Tracheal epithelial cell (primary cell): ENCODE measurements at places on chromosomes 4 and X. TPM values are rescaled to one million over a fixed set of nuclear protein-coding genes. Genes with fewer than 3 reads are reported as not detected.

Gene SPATA18
- total RNA-seq, result 12.5 and 15.8 TPM in 2 replicates

Gene CCKAR
- total RNA-seq, result not detected in 2 replicates

Gene CD99L2
- total RNA-seq, result 8.7 and 18.1 TPM in 2 replicates

Gene NOX1
- total RNA-seq, result 0.21 TPM in 1 of 2 replicates, not detected in the other

Gene MAGEE2
- not detected in 2 replicates for total RNA-seq

Gene PDGFC
- total RNA-seq, result 39.2 and 48.9 TPM in 2 replicates

Gene ERCC6L
- total RNA-seq, result under 0.01 and 0.48 TPM in 2 replicates

Gene ARHGAP24
- 8.2 and 9.2 TPM in 2 replicates for total RNA-seq

Gene SSX4
- not detected in 2 replicates for total RNA-seq

Gene PJA1
- 41.6 and 80.0 TPM in 2 replicates for total RNA-seq

Gene MAD2L1
- total RNA-seq, result 2.3 and 4.1 TPM in 2 replicates

Gene CXCL11
- total RNA-seq, result 2.2 TPM in 1 of 2 replicates, not detected in the other

Gene HPGD
- total RNA-seq, result 1.9 and 4.3 TPM in 2 replicates

Gene PCYT1B
- total RNA-seq, result 0.24 and 0.43 TPM in 2 replicates

Gene NUDT10
- 0.64 and 3.4 TPM in 2 replicates for total RNA-seq

Gene CHST7
- total RNA-seq, result 4.3 and 6.2 TPM in 2 replicates

Gene NAP1L5
- 0.21 and 0.96 TPM in 2 replicates for total RNA-seq

Gene NXF2B
- total RNA-seq, result not detected in 2 replicates

Gene SRPK3
- under 0.01 and 0.43 TPM in 2 replicates for total RNA-seq

Gene P2RY8
- total RNA-seq, result not detected in 2 replicates

Gene PCDH7
- 15.6 and 19.3 TPM in 2 replicates for total RNA-seq

Gene ADH1B
- not detected in 2 replicates for total RNA-seq

Gene UGT2B11
- total RNA-seq, result not detected in 2 replicates

Gene MMAA
- 1.5 and 2.4 TPM in 2 replicates for total RNA-seq

Gene GAGE2A
- not detected in 2 replicates for total RNA-seq

Gene ABCB7
- total RNA-seq, result 22.4 and 31.8 TPM in 2 replicates

Gene TMEM144
- 3.9 and 5.3 TPM in 2 replicates for total RNA-seq

Gene BANK1
- total RNA-seq, result 0.43 and 0.72 TPM in 2 replicates

Gene CTSO
- 2.6 and 5.5 TPM in 2 replicates for total RNA-seq

Gene MAGEA1
- not detected in 2 replicates for total RNA-seq

Gene SFRP2
- not detected in 2 replicates for total RNA-seq

Gene VCX3B
- not detected in 2 replicates for total RNA-seq

Gene RS1
- total RNA-seq, result not detected in 2 replicates

Gene NKX3-2
- total RNA-seq, result under 0.01 TPM in 1 of 2 replicates, not detected in the other

Gene ADGRA3
- total RNA-seq, result 38.3 and 39.9 TPM in 2 replicates

Gene CAPN6
- 0.24 TPM in 1 of 2 replicates, not detected in the other for total RNA-seq

Gene STS
- 0.64 and 0.96 TPM in 2 replicates for total RNA-seq

Gene PAGE4
- not detected in 2 replicates for total RNA-seq

Gene KIT
- total RNA-seq, result under 0.01 TPM in 1 of 2 replicates, not detected in the other

Gene MYOZ2
- total RNA-seq, result not detected in 2 replicates

Gene SCML2
- 0.21 and 0.48 TPM in 2 replicates for total RNA-seq

Gene TRIM75
- total RNA-seq, result not detected in 2 replicates

Gene FAM47E
- total RNA-seq, result 1.3 TPM in 1 of 2 replicates, not detected in the other

Gene HSFX4
- not detected in 2 replicates for total RNA-seq

Gene CMC4
- 11.1 and 15.8 TPM in 2 replicates for total RNA-seq

Gene GABRQ
- total RNA-seq, result not detected in 2 replicates

Gene MAGEA10
- total RNA-seq, result not detected in 2 replicates

Gene JAKMIP1
- not detected in 2 replicates for total RNA-seq

Gene PRRG3
- total RNA-seq, result not detected in 2 replicates
